Hippocampal formation (tissue), 2 donors: ENCODE measurements at places on chromosomes 7 and 10.

DNA sequence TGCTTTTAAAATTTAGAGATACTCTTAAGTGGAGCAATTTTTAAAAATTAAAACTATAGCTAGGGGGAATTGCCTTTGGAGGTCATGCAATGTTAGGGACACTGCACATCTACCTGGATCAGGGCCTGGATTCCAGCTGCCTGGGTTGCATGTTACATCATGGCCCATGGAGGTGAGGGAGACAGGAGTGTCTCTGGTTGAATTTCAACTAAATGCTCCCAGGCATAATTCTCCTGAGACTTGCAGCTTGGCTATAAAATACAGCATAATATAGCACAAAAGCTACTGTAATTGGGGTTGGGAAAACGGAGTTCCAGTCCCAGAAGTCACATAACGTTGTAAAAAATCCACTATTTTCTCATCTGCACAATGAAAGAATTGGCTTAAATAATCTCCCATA is 782.5 kb downstream of the LRMDA start:
- no peak for DNase-seq

GRCh38 chr10:115857856-115858255 is 415.1 kb downstream of the GFRA1 start:
- no peak for DNase-seq

DNA sequence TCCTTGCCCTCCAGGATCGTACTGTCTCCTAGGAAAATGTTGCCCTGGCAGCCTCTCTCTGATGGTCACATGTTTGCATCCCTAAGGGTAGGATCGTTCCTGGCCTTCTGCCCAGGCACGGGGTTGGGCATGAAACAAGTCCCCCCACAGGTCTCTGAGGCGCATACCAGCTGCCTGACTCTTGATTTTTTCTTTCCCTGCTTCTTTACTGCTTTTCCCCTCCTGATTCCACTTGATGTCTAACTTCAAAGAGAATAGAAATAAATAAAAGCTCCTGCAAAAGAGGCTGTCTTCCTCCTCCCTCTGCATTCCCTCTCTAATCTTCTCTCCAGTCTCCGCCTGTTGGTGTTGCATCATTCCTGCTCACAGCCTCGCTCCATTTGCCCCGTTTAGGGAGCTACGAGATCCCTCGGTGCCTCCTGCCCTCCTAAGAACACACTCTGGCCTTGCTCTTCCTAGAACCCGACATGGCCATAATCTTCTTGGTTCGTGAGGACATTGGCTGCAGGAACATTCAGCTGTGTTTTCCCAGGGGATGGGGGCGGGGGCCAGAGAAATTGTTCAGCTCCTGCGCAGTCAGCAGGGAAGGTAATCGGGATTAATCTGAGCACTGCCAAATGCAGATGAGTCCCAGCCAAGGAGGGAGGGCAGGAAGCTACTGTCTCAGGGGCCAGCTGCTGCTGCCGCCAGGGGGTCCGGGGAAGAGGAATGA is 26.0 kb downstream of the LEP start:
- DNase-seq, result peak; percentile 45

GRCh38 chr7:133071506-133071905 is 10.4 kb downstream of the CHCHD3 start:
- no peak for DNase-seq

- DNase-seq, result no peak
Measured at GRCh38 chr7:143384661-143385631, 3.8 kb downstream of the ZYX start.

- DNase-seq, result no peak
Measured at GRCh38 chr7:115359955-115360354, 438.1 kb downstream of the MDFIC start.

GRCh38 chr10:36717118-36717517 is 408.3 kb upstream of the ANKRD30A start:
- no peak for DNase-seq

GRCh38 chr7:47516985-47517600 is 64.8 kb downstream of the TNS3 start:
- DNase-seq, result no peak

DNA sequence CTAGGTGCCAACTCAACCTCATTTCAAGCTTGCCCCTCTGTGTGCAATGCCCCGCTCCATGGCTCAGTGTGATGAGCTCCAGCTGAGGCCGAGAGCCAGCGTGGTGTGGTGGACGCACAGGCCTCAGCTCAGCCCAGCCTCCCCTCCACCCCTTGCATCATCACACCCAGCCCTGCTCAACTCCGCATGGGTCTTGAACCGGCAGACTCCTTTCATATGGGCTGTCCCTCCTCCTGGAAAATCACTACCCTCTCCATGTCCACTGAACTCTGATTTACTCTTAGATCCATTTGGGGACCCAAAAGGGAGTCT is 16.6 kb upstream of the SLC18A3 start:
- no peak for DNase-seq

DNA sequence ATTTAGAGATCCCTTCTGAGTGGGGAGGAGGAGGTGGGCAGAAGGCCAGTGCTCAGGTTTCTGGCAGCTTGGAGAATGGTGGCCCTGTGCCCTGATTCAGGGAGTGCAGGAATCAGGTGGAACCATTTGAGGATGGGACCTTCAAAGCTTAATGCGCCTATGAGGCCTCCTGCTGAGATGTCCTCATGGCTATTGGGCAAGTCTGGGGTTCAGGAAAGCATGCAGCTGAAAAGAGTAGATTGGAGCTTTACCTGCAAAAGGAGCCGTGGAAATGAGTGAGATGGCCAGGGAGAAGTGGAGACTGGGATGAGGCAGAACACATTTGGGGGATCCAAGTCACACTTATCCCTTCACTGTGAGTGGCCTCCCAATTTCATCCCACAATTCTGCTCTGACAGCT is 6.1 kb downstream of the FFAR4 start:
- DNase-seq, result no peak

- DNase-seq, result no peak
Measured at GRCh38 chr7:99123571-99124033, 20.3 kb downstream of the SMURF1 start.

- no peak for DNase-seq
Measured at GRCh38 chr10:4947039-4947634, 16.1 kb upstream of the AKR1C1 start.

DNA sequence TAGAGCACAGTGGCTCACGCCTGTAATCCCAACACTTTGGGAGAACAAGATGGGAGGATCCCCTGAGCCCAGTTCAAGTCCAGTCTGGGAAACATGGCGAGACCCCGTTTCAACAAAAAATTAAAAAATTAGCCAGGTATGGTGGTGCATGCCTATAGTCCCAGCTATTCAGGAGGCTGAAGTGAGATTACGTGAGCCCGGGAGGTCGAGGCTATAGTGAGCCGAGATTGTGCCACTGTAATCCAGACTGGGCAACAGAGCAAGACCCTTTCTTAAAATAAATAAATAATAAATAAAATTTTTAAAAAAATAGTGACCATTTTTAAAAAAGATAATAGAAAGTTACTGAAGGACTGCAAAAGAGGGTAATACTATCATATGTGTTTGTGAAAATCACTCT is 28.8 kb downstream of the MTPAP start:
- no peak for DNase-seq

GRCh38 chr10:59312247-59312646 is 50.1 kb downstream of the FAM13C start:
- DNase-seq, result no peak

- no peak for DNase-seq
Measured at GRCh38 chr7:80047032-80047431, 87.6 kb upstream of the GNAI1 start.

DNA sequence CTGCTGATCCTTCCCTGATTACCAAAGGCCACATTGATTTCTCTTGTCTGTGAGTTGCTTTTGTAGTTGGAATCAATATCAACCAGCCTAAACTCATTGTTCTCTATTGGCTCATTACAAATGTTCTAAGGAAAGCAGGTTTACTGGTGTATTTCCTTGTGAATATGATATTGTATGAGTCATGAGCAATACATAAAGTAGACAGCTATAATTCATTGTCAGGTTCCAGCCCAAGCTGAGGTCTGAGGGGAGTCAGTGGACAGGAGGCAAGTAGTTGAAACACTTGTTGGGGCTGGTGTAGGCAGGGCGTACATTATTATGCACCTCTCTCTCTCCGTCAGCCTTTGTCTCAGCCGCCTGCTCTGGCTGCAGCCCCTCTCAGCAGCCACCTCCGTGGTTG is 451.7 kb downstream of the IPMK start:
- DNase-seq, result no peak

- DNase-seq, result peak; percentile 29
Measured at GRCh38 chr7:2613931-2614600, 17.7 kb upstream of the TTYH3 start.

DNA sequence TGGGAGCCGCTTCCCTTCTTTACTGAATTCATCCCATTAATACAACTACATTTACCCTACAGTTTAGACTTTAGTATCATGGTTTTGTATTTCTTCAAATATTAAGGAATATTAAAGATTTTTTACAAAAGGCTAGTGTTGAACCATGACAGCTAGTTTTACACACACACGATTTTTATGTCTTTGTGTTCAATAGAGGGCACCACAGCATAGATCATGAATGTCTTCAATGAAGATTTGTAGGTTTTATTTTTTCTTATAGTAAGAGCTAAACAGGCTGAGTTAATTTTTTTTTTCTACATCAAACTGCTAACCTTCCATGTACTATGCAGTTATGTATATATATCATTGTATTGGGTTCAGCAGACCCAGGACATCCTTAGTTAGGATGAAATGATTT is 76.9 kb downstream of the SNX10 start:
- no peak for DNase-seq

DNA sequence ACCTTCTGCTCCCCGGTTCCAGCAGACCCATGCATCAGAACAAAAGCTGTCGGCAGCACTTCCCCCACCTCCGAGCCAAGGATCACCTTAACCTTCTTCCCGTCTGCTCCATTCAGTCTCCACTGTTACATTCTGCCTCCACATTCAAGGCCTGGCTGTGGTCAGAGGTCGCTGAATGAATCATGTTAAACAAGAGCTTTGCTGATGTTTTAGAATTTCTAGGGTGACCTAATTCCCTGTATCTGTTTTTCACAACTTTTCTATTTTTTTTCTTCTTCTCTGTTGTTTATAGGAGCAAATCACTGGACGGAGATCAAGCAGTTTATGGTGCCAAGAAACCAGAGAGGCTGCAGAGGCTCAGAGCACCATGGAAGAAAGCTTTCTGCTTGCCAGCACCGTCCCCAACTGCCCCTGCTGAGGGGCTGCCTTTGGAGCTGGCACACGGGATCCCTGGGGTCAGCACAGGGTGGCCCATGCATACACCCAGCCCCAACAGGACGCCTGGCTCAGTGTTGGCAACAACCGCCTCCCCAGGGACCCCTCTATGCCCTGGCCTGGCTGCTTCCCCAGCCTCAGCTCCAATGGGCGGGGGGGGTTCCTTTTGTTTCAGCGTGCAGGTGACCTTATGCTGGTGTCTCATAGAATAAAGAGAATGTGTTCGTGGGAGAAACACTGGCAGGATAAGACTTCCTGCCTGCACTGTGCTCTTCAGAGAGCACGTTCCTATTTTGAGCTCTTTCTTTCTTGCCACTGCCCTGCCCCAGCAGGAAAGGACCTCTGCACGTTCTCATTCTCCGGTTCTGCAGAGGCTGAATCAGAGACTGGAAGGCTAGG is 182.7 kb upstream of the LYZL2 start:
- peak; percentile 20 for DNase-seq

DNA sequence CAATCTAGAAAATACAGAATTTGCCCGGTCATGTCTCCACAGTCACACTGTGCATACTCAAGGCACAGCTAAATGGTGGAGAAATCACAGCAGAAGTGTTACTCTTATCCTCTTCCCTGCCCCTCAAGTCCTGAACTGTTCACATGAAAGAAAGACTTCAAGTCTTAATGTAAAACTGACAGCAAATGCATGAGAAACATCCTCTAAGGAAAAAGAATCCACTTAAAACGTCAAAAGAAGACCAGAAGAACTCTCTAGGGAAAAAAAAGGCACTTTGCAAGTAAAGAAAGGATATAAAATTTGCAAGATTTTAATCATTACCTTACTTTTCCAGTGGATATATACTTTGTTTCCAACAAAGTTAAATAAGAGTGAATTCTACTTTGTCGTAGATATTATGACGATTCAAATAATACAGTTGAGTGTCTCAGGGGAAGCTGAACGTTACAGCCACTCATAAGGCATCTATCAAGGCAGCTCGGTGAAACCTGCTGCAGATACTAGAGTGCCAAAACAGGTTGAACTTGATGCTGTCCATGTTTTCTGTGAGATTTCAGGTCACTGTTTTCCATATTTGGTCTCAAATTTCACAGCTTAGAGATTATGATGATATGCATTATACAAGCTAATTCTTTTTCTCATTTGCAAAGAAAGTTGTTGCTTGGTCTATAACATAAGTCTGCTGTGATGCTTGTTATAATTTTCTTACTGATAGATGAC is 155.0 kb downstream of the CTTNBP2 start:
- DNase-seq, result no peak
